ENCODE measurements at places on chromosomes 13 and 19.

GRCh38 chr13:98688373-98688772 is 64.1 kb downstream of the SLC15A1 start:
- no peak for DNase-seq

DNA sequence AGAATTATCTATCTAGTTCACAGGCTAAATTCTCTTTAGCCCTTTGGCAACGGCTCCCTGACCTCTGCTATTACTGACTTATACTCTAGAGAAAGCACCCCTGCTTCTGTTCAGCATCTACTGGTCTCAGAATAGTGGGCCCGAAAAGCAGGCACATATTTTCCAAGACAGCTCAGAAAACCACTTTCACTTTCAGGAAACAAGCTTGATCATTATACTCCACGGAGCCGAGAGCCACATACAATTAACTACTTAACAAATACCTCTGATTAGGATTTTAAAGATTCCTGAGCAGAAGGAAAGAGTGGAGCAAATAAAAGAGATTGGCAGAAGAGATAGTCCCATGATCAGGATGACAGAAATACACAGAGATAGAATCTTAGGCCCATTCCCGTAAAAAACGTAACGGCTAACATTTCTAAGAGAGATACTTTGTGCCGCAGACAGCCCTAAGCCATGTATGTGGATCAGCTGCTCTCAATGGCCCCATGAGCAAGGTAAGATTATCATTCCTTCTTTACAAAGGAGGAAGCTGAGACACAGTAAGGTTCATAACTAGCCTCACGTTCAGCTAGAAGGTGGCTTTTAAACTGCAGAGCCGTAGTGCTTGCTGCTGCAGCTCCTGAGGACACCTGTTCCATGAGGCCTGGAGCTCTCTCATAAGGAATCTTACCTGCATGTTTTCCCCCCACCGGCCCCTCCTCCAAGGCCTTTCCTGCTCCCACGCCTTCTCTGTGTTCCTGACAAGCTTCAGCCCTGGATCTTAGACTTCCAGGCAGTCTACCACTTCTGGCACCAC is 227.2 kb downstream of the FOXO1 start:
- no peak for DNase-seq

GRCh38 chr19:40907968-40908735 is 26.1 kb upstream of the CYP2A7 start:
- DNase-seq = no peak

DNA sequence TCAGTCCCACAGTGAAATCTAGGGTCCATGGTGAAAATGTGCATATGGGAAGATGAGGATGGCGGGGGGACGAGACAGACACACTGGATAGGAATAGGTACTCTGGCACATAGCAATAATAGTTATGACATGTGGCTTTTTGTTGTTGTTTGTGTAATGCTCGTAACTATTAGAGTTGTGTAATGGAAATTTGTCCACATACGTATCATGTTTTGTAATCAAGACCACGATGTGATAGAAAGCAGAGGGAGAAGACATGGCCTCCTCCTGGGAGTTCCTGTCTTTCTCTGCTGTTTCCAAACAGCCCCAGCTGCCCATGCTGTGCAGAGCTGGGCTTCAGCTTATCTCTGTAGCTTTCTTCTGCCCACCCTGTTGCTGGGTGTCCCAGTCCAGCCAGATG is 185.3 kb upstream of the TMTC4 start:
- no peak for DNase-seq

DNA sequence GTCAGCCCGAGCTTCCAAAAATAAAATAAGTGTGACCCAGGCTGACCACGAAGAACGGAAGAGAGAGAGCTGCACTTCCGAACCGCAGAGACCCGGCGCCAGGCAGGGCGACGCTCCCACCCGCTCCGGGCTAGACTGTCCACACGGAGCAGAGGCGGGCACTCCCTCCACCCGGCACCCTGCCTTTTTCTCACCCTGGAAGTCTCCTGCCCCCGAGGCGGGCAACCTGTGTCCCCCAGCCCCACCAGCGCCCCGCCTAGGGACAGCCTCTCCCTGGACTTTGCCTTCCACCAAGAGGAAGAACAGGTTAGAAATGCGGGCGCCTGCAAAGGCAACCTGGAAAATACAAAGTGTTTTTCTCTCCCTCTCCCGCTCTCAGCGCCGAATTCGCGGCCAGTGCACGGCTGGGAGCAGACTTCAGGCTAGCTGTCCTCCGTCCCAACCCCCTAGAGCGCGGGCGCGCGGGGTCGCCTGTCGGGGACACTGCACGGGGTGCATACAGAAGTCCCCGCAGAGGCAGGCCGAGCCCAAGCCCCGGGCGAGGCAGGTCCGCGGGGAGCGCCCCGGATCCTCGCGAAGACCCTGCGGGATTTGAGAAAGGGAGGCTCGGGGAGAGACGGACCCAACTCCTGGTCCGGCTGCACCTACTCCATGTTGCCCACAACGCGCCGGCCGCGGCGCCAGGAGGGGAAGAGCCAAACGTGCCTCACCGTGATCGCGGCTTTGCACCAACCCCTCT is 845 bp downstream of the SPRY2 start:
- DNase-seq = no peak

DNA sequence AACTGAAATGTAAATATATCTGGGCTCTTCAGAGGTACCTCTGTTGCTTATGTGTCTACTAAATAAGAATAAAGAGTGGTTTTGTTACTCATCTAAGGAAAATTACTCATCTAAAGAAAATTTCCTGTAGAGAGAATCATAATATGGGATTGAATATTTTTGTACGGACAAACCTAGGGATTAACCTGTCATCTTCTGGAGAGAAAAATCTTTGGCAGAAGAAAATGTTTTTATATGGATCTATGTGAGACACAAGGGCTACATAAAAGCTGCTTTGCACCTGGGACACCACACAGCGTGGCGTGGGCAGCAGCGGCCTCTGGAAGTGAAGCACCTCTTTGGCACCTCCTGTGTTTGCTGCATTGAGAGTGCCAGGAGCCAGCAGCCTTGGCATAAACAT is 242.9 kb upstream of the DACH1 start:
- DNase-seq = no peak

DNA sequence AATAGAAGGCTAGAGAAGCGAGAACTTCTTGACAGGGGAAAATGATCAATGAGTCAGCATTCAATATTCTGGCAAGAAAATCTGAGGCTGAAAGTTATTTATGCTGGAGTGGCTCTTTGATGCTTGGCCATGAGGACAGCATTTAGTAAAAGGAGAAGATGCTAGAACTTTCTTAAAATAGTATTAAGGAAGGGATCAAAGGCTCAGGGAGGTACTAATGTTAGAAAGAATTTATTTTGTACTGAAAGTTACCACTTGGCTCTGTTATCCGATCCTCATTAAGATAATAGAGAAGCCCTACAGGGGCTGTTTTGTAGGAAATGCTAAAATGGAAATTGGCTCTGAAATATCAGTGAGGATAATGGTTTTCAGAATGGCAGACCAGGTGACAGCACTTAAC is 1774.6 kb upstream of the PCDH20 start:
- no peak for DNase-seq
